ENCODE measurements at places on chromosomes 1 and 21. TPM values are rescaled to one million over a fixed set of nuclear protein-coding genes. Genes with fewer than 3 reads are reported as not detected.

GRCh38 chr1:48205522-48205921, 17.0 kb upstream of the SLC5A9 start:
- DNase-seq = no peak

- DNase-seq = no peak
Observed at GRCh38 chr1:160853754-160854153, 8.9 kb downstream of the CD244 start.

- DNase-seq = no peak
Observed at GRCh38 chr1:71635568-71635967, 554.7 kb upstream of the ZRANB2 start.

DNA sequence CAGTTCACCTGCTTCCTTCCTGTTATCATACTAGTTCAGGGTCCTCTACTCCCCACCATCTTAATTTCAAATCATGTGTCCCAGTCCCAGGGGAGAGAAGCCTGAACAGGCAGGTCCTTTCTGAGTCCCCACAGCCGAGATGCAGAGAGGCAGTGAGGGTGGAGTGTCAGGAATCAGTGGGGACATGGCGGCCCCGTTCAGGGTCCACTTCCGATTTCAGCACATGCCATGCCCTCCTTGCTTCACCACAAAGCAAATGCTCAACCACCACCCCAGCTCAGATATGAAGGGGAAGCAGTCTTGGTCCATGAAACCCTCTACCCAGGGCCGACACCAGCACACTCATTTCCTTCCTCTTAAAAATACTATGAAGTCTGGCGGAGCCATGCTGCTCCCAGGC, 5.2 kb upstream of the SEMA4A start:
- no peak for DNase-seq

Gene OR10Z1
- polyA plus RNA-seq = not detected

Gene DEPDC1
- 0.14 TPM for polyA plus RNA-seq

- no peak for DNase-seq
Observed at GRCh38 chr21:35342440-35342839, 293.3 kb upstream of the RUNX1 start.

- DNase-seq = no peak
Observed at GRCh38 chr1:15923241-15923640, 52.7 kb downstream of the ZBTB17 start.

DNA sequence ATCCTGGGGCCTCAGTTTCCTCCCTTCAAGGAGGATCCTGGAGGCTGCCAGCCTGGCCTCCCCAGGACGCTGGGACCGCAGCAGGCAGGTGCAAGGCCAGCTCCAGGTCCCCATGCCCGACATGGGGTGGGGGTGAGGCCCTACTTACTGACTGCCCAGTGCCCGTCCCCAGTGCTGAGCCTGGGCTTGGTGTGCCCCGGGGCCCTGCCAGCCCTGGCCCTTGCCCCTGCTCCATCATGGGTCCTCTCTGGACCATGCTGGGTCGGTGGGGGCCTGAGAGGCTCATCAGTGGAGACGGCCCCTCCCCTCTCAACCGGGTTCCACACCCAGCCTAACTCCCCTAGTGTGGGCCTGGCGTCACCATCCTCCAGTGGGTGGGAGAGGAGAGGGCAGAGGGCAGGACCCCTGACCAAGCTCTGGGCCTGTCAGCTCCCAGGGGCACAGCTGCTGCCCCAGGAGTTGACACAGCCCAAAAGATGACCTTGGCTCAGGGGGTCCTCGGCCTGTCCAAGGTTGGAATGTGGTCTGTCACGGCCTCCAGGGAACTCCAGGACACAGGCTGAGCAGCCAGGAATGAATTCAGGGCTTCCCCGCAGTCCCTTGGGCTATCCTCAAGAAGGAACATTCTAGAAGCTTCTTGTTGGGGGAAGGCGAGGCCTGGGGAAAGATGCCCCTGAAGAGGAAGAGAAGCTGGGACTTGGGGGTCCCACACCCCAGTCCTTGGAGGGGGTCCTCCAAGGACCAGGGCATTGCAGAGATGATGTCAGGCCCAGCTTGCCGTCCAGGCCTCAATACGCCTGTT, 17.6 kb upstream of the ARF1 start:
- no peak for DNase-seq

- no peak for DNase-seq
Observed at GRCh38 chr1:214840356-214840755, 237.4 kb downstream of the CENPF start.

Gene FAM163A
- polyA plus RNA-seq = not detected

- DNase-seq = no peak
Observed at GRCh38 chr1:212430416-212430815, 2.3 kb upstream of the NENF start.

DNA sequence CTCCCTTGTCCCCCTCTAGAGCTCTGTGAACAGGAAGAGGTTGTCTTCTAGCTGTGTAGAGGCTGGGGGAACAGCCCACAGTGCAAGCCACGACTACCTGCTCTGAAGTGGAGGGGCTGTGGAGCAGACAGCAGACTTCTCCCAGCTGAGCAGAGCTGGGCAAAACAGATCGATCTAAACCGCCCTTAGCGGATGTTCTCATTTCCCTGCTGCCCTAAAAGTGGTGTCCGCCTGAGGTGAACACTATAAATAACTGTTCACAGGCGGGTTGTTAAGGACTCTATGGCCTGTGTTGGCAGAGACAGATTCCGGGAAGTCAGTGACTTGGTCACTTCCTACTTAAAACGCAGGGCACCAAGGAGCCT, 203.2 kb downstream of the RHOU start:
- DNase-seq = peak; percentile 8
